CD4-positive, CD25-positive, alpha-beta regulatory T cell (primary cell): ENCODE measurements at places on chromosomes 2 and 18. TPM values are rescaled to one million over a fixed set of nuclear protein-coding genes. Genes with fewer than 3 reads are reported as not detected.

DNA sequence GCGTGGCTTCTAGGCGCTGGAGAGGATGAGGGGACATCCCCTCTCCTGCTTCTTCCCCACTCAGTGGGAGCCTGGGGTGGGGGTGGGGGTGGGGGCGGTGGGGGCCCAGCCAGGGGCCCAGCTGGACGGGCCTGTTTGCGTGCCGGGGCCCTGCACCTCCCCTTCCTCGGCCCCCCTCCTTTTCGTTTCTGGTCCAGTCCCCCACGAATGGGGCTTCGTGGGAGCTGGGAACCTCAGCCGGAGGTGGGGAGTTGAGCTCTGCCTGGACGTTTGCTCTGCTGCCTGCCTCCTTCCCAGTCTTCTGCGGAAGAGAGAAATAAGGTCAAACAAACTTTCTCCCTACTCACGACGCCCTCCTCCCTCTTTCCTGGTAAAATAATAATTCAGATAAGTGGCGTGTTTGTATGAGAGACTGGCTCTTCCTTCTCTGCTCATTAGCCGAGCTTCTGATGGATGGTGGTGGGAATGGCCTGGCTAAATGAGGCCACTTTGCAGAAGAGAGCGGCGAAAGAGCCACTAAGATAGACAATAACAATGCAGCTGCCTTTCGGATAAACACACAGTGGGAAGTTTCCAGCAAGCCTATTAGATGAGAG, 782 bp downstream of the MTA3 start:
- no peak for DNase-seq

DNA sequence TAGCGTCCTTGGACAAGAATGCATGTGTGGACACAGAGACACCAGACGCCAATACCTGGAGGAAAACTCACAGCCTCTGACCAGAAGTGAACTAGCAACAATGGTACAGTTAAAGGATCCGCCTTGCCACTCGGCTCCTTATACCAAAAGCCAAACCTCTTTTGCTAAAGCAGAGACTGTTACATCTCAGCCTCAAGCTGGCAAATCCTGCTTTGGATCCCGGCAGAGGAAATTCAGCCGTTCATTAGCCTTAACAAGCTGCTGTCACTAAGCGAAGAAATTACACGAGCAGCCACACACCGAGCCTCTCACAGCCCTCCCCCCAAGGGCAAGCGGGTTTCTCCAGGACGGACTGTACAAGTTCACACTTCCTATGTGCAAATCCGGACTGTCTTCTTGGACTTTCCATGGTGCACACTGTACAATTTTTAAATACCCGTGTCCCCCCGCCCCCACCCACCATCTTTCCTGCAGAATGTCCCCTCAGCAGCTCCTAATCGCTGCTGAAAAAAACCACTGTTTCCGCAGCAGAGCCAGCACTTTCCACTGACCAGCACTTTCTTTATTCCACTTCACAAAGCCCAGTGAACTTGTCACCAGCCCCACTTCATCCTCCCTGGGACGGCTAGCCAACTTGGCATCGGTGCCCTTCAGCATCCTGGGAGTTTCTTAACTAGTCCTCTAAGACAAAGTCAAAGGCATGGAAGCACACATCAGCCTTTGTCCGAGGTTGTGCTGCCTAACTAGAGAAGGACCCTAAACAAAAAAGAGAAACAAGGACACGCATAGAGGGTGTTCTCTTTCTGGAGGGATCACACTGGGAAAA, 1.5 kb downstream of the KLF7 start:
- DNase-seq = peak; percentile 11

DNA sequence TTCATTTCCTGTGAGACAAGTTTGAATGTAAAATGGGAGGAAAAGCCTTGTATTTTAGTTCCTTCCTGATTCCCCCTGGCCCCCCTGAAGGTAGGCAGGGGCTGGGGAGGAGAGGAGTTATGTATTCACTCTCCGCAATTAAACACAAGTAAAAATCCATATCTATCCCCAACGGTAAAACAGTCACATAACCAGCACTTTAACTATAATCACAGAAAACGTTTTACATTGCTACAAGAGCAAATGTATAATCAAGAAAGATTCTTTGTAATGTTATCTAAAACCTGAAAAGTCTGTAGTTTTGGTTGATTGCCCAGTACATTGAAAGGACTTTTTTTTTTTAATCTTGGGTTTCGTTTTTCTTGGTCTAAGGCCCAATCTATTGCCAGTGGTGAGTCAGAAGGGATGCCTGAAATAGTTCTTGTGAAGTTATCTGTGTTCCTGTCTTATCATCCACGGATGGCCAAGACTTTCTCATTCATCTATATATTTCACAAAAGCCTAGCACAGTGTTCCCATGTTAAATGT, 34.5 kb upstream of the CCNYL1 start:
- DNase-seq = no peak

GRCh38 chr18:46672062-46672970, 15.3 kb upstream of the LOXHD1 start:
- peak; percentile 26 for DNase-seq

GRCh38 chr2:174454566-174454965, 32.3 kb downstream of the GPR155 start:
- DNase-seq = no peak

DNA sequence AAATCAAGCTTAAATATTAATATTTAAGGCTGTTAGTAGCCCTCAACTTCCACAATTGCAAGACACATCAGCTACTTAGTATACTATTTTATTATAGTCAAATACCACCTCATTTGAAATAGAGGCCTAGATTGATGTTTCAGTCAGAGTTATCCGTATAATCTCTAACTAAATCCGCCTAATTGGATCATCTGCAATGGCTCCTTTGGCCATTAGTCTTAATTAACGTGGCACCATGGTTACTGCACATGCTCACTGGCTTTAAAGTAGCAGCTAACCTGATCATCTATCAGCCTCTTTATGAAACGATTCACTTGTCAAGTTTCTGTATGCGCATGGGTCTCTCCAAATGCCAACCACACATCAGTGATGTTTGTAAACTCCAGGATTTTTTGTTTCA, 112.3 kb downstream of the COLEC12 start:
- DNase-seq = no peak

DNA sequence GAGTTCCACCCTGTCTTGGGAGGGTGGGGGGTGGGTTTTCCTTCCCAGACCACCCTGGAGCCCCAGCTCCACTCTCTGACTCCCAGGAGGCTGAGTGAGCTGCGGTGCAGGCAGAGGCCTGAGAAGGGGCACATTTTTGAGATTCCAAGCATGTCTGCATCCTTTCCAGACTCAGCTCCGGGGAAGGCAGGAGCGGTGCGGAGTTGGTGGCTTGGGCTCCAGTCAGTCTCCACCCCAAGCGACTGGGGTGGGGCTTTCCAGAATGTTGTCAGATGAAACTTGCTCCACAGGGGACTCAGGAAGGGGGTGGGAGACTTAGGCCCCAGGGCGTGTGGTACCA, 44.2 kb upstream of the HS6ST1 start:
- DNase-seq = no peak

- no peak for DNase-seq
Observed at GRCh38 chr18:46411867-46412690, 244.9 kb downstream of the LOXHD1 start.

GRCh38 chr2:195437521-195437920, 219.5 kb upstream of the SLC39A10 start:
- DNase-seq = no peak

DNA sequence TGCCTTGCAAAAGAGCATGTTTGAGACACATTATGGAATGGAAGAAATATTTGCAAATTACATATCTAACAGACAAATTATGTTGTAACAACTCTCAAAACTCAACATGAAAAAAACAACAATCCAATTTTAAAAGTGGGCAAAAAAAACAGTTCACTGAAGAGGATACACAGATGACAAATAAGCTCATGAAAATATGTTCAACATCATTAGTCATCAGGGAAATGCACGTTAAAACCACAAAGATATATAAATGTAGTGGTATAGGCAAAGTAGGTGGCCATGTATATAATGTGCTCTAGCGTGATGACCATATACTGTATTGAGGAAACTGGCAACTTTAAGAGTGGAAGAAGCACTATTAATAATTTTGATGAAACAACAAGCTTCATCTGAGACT, 220.1 kb downstream of the IRS1 start:
- DNase-seq = no peak

DNA sequence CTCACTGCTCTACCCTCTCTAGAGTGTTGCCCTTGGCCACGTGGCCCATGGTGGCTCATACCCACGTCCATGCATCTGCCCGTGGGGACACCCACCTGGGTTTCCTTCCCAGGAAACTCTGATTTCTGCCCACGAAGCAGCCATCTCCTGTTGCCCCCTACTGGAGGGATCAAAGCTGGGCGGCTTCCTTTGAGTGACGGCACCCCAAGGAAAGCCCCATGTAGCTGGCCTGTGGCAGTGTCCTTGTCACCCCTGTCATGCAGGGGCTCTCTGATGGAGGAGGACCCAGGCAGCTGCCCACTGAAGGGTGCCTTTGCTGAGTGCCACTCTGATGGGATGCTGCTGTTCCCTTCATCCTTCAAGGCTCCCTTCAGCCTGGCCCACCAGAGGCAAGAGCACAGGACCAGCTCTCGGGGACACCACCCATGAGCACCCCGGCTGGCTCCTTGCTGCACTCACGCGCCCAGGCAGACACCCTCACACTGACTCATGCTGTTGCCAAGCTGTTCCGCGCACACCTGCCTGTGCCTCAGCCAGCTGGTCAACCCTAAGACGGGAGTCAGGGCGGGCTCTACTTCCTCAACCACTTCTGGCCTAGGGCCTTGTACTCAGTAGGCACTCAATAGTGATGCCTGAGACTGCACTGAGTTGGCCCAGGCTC, 101.1 kb downstream of the CTIF start:
- DNase-seq = no peak

- DNase-seq = no peak
Observed at GRCh38 chr2:47221946-47222345, 66.8 kb upstream of the STPG4 start.

- DNase-seq = no peak
Observed at GRCh38 chr2:100309311-100309710, 13.0 kb downstream of the LONRF2 start.

DNA sequence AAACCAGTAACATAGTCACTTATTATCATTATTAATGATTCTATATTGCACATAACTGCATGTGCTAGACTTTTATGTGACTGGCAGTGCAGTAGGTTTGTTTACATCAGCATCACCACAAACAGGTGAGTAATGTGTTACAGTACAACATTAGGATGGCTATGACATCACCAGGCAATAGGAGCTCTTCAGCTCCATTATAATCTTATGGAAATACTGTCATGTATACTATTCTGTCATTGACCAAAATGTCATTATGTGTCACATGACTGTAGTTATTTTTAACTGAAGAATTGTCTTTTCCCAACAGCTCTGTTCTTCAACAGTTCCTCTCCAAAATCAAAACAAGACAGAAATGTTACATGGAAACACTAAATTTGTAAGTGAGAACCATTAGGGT, 96.3 kb downstream of the C18orf54 start:
- no peak for DNase-seq

GRCh38 chr18:54202851-54203250, 21.6 kb downstream of the MBD2 start:
- DNase-seq = no peak

- DNase-seq = no peak
Observed at GRCh38 chr2:99737537-99737936, 247.7 kb upstream of the REV1 start.

DNA sequence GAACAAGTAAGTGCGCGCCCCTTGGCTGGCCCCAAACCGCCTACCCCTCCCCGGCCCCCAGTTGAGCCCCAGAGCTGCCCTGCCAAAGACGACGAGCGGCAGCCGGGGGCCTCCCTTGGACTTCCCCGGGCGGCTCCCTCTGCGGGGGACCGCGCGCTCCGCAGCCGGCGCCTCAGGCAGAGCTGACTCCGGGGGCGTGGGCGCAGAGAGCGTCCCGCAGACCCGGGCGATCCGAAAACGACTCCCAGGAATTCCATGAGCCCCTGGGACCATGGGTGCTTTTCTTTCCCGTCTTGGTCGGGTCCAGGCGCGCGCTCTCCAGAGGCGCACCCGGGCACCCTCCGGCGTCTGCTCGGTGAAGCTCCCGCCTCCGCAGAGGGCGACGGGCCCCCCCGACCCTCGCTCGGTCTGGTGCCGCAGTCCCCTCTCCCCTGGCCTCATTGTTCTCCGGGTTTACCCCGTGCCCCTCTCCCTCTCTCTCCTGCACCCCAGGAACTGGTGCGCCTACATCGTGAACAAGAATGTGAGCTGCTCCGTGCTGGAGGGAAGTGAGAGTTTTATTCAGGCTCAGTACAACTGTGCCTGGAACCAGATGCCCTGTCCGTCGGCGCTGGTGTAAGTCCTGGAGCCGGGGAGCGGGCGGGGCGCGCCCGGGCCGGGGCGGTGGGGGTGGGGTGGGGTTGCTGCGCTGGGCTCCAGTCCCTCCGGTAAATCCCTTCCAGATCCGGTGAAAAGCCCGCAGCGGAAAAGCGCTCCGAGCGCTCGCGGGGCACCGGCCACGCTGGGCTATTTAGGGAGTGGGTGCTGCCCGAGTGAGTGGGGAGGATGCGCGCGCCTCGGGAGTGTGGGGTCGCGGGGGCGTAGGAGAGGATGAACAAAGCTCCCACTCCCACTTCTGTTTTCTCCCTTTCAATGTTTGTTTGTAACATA, 776 bp downstream of the EMILIN2 start:
- peak; percentile 16 for DNase-seq

GRCh38 chr2:223161873-223162458, 110.0 kb downstream of the KCNE4 start:
- DNase-seq = no peak

- DNase-seq = no peak
Observed at GRCh38 chr2:25335204-25335603, 6.5 kb downstream of the DNMT3A start.

DNA sequence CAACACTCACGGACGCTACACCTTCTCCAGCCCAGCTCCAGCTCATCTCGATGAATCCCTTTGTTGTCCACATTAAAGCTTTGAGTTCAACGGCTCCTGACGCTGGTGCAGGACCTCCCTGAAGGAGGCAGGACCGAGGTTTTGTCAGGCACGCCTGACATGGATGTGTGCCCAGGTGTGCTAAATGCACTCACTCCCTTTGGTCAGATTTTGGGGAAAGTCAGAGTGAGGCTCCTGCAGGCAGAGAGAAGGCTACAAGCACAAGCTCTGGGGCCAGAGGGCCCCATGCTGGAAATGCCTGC, 78.6 kb downstream of the NDUFA10 start:
- no peak for DNase-seq

- no peak for DNase-seq
Observed at GRCh38 chr18:76972241-76972640, 149.9 kb downstream of the ZNF236 start.

GRCh38 chr18:11497585-11497984, 111.8 kb upstream of the SLC35G4 start:
- no peak for DNase-seq

DNA sequence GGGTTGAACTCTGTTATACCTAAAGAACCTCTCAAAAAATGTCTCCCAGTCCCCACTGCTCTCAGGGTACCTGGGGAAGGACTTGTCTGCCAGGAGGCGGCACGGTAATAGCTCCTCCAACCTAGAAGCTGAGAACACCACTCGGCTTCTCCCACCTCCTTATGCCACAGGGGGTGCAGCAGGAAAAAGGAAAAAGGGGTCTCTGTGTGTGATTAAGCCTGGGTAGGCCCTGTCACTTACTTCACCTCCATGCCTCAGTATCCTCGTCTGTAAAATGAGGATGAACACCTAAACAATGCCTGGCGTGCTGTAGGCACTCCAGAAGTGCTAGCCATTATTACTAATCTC, 76.6 kb downstream of the EMX1 start:
- DNase-seq = no peak

GRCh38 chr18:37179384-37179783, 350.5 kb downstream of the KIAA1328 start:
- no peak for DNase-seq

Gene NCKAP5
- total RNA-seq = not detected

Gene EVA1A
- not detected for total RNA-seq

Gene KCTD18
- total RNA-seq = 18.2 TPM

Gene ZC3H8
- 16.6 TPM for total RNA-seq

Gene AGXT
- not detected for total RNA-seq

Gene DPYSL5
- total RNA-seq = not detected

Gene VRK2
- total RNA-seq = 24.0 TPM

Gene CTNNA2
- not detected for total RNA-seq
